ENCODE measurements at places on chromosomes 3 and 15. TPM values are rescaled to one million over a fixed set of nuclear protein-coding genes. Genes with fewer than 3 reads are reported as not detected.

The DZIP1L gene
- 18.1 TPM for total RNA-seq

The AGTR1 gene
- total RNA-seq, result not detected

The BCHE gene
- total RNA-seq, result 2.9 TPM

The TMEM108 gene
- 0.45 TPM for total RNA-seq

The FBXL2 gene
- 2.4 TPM for total RNA-seq

The TMEM266 gene
- 0.30 TPM for total RNA-seq

The P2RY13 gene
- total RNA-seq, result not detected

The PROK2 gene
- total RNA-seq, result 0.13 TPM

The FAM107A gene
- not detected for total RNA-seq

The PYGO1 gene
- 4.8 TPM for total RNA-seq

The C3orf22 gene
- not detected for total RNA-seq

The ZPLD1 gene
- 0.21 TPM for total RNA-seq

The TBL1XR1 gene
- total RNA-seq, result 76.2 TPM

The SEMA5B gene
- total RNA-seq, result not detected

The PCSK6 gene
- total RNA-seq, result 1.5 TPM

The CKMT1B gene
- total RNA-seq, result not detected

The SLC28A1 gene
- not detected for total RNA-seq

The RBPMS2 gene
- 0.16 TPM for total RNA-seq

The SLC22A13 gene
- total RNA-seq, result 0.26 TPM

The SAMD7 gene
- total RNA-seq, result not detected

The CFAP161 gene
- total RNA-seq, result 0.08 TPM

The AMIGO3 gene
- 4.3 TPM for total RNA-seq

The SPINT1 gene
- total RNA-seq, result 1.6 TPM

The TP63 gene
- not detected for total RNA-seq

The DENND6A gene
- total RNA-seq, result 22.6 TPM

The CTXN2 gene
- not detected for total RNA-seq

The ZCWPW2 gene
- total RNA-seq, result not detected

The GOLGA8M gene
- 0.08 TPM for total RNA-seq

The ROBO1 gene
- 75.4 TPM for total RNA-seq

The PTH1R gene
- total RNA-seq, result 0.23 TPM

The TMEM212 gene
- not detected for total RNA-seq

The KIF23 gene
- 76.6 TPM for total RNA-seq

The THPO gene
- not detected for total RNA-seq

The MESP2 gene
- 0.74 TPM for total RNA-seq

The SCN11A gene
- total RNA-seq, result not detected

The CCDC54 gene
- not detected for total RNA-seq

The TJP1 gene
- 35.1 TPM for total RNA-seq

The CHRM5 gene
- total RNA-seq, result not detected

The PSTPIP1 gene
- total RNA-seq, result 0.53 TPM

The ALDH1A3 gene
- total RNA-seq, result 2,025 TPM

The POLG gene
- 82.3 TPM for total RNA-seq

The AADACL2 gene
- total RNA-seq, result not detected

The CFAP44 gene
- total RNA-seq, result 4.8 TPM

The ZNF717 gene
- total RNA-seq, result 27.0 TPM

The USP50 gene
- not detected for total RNA-seq

The CADPS gene
- 0.03 TPM for total RNA-seq

The PAQR5 gene
- total RNA-seq, result 0.69 TPM

The TRH gene
- total RNA-seq, result not detected
